Left ventricle myocardium inferior (tissue), 1 donor: ENCODE measurements at places on chromosomes 12 and 14.

DNA sequence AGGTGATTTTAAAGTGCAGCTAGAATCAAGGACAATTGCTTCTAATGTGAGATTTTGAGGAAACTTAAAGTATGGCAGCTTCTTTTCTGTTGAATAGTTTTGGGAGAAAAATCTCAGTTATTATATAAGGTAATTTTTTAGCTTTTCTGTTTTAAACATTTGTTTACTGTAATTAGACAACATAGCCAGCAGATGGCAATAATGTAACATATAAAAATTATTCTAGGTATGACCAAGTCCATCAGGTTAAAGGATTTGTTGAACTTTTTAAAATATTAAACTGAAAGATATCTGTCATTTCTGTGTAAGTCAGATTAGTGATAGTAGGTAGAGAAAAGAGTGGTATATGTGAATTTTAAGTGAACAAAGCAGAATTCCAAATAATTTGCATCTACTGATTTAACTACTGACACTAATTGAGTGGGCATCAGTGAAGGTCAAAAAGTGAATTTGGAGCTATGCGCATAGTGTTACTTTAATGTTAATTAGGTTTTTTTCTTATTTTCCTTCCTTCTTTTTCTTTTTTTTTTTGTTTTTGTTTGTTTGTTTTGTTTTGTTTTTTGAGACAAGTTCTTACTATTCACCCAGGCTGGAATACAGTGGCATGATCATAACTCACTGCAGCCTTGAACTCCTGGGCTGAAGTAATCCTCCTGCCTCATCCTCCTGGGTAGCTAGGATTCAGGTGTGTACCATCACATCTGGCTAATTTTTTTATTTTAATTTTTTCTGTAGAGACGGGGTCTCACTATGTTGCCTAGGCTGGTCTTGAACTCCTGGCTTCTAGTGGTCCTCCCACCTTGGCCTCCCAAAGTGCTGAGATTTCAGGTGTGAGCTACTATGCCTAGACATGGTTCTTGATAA is 18.6 kb downstream of the PRORP start:
- no peak for DNase-seq

DNA sequence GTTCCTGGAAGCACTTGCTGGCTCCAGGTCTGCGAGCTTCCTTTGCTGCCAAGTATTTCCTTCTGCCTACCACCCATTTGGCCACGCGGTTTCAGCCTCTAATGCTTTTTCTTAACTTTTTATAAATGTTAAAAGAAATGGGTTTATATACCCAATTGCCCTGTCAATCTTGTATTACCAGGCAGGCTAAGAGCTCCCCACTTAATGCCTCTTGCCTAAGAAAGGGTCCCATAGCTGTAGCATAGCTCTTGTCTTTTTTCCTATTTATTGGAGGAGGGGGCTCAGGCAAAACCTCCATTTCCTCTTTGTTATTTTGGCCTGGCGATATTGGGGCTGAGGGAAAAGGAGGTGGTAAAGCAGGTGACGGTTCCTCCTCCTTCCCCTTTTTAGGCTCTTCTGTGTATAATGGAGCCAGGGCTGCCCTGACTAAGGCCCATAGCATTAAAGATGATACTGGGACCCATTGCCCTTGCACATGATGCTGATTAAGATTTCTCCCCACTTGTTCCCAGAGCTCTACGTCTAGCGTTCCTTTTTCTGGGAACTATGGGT is 21.6 kb upstream of the BLTP3B start:
- no peak for DNase-seq

GRCh38 chr12:104482113-104482512 is 25.4 kb downstream of the CHST11 start:
- DNase-seq, result no peak

DNA sequence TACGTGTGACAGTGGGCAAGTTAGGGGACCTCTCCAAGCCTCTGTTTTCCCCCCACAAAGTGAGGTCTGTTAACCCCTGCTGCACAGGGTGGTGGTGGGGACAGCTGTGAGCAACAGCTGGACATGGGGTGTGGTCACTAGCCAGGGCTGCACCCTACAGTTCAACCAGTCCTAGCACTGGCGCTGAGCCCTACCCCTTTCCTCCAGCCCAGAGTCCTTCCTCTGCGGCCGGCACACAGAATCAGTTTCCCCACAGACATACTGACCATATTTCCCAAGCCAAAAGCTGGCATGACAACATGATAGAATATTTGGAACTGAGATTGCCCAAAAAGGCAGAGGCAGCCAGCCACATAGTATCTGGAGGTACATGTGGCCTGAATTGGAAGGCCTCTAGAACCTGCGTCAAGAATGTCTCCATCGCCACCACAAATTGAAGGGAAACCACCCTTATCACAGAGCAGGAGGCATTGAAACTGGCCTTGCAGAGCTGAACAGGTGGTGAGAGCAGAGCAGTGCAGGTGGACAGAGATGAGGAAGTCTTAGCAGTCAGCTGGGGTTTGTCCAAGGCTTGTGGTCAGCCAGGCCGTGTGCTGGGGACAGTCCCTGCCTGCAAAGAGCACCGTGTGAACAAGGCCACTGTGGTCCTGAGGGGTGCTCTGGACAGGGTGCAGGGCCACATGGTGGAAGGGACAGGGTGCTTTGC is 21.2 kb downstream of the DEGS2 start:
- DNase-seq, result no peak

DNA sequence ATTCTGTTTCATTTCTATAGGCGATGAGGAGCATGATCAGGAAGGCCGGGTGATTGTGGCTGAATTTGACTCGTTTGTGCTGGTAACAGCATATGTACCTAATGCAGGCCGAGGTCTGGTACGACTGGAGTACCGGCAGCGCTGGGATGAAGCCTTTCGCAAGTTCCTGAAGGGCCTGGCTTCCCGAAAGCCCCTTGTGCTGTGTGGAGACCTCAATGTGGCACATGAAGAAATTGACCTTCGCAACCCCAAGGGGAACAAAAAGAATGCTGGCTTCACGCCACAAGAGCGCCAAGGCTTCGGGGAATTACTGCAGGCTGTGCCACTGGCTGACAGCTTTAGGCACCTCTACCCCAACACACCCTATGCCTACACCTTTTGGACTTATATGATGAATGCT is 1.9 kb downstream of the APEX1 start:
- no peak for DNase-seq

GRCh38 chr14:101490771-101491170 is 70.5 kb upstream of the DIO3 start:
- no peak for DNase-seq

- DNase-seq, result no peak
These were observed 1.7 kb upstream of the EIF5 start for GRCh38 chr14:103332143-103332919.

DNA sequence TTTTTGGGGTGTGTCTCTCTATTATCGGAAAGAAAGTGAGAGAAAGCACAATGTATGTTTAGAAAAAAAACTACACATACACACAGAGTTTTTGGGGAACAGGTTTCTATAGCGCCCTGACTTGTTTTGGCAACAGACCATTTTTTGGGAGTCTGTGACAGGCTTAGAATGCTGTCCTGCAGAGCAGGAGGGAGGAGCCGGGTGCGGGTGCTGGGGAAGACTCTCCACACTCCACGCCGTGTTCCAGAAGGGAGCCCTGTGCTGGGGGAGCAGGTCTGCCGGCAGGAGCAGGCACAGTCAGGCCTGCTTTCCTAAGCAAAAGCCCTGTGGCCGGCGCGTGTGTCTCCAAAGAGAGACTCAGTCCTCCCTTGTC is 26.5 kb downstream of the CD9 start:
- DNase-seq, result peak; percentile 68

- DNase-seq, result no peak
These were observed 36.1 kb downstream of the PARP11 start for GRCh38 chr12:3837049-3837448.

DNA sequence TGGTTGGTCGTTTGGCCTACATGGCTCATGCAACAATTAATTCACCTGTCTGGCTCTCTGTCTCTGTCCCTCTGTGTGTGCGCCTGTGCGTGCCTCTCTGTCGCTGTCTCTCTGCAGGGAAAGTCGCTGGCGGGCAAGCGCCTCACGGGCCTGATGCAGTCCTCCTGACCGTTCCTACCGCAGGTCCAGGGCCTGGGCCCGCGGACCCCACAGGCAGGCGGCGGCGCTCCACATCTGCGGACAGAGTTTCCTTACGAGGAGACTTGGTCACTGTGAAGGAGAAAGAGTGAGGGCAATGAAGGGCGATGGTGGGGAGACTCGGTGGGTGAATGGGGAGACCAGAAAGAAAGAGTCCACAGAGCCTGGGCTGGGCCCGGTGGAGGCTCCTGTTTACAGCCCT is 331.6 kb downstream of the DPF3 start:
- no peak for DNase-seq

- no peak for DNase-seq
These were observed 350.1 kb downstream of the CCDC91 start for GRCh38 chr12:28540324-28540714.

GRCh38 chr12:5556033-5556614 is 124.2 kb downstream of the NTF3 start:
- DNase-seq, result no peak

GRCh38 chr14:20164462-20164861 is 25.8 kb downstream of the OR4N5 start:
- no peak for DNase-seq
